ENCODE measurements at places on chromosomes 3 and 15.

GRCh38 chr15:64045774-64046420 lies 388 bp downstream of the DAPK2 start:
- no peak for DNase-seq

DNA sequence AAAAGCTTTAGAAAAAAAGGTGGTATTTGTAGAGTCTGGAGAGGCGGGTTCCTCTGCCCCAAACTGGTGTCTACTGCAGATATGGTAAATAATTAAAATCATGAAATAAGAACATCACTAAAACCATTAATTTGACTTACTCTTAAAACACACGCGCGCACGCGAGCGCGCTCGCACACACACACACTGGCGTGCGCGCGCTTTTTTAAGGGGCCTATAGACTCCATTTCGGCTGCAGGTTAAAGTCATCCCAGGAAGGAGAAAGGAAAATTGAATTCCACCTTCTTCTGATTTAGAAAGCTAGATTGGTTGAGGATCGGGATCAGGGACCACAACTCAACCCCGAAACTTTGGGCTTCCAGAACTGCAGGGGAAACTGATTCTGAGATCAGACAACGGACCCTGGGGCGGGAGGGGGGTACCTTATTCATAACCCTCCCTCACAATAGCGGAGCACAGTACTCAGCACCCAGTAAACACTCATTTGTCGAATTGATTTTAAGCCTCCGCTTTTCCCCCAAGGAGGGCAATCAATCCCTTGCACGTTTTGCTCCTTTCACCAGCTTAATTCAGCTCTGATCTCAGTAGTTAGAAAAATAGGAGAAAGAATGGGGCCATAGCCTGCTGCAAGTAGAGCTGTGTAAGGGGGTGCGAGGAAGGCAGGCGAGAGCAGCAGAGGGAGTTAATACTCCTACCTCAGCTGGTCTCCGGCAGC lies 509 bp upstream of the LRRC3B start:
- no peak for DNase-seq

- DNase-seq = no peak
These were observed 37.8 kb downstream of the SSUH2 start for GRCh38 chr3:8606701-8607231.

- no peak for DNase-seq
These were observed 317.8 kb upstream of the AGTR1 start for GRCh38 chr3:148379763-148380382.

DNA sequence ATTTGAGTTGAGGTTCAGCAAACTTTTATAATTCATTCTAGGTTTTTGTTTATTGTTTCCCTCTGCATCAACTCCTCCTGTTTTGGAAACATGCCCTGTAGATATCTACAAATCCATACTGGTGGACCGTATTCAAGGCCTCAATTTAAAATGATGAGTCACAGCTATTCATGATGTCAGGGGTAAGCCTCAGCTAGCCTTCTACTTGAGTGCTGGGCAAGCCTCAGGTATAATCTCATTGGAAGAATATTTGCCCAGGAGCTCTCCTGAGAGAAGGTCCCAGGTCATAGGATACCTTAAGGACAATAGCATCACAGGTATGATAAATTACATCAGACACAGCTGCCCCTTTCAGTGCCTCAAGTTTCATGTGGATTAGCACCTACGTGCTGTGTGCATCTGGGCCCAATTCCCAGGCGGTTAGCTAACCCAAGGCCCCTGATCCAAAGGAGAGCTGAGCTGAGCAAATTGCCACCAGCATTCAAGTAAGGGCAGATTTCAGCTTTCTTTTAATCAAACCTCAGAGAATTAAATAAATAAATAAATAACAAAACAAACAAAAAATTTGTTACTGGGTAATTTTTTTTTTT lies 87.5 kb downstream of the KCNMB2 start:
- DNase-seq = no peak

DNA sequence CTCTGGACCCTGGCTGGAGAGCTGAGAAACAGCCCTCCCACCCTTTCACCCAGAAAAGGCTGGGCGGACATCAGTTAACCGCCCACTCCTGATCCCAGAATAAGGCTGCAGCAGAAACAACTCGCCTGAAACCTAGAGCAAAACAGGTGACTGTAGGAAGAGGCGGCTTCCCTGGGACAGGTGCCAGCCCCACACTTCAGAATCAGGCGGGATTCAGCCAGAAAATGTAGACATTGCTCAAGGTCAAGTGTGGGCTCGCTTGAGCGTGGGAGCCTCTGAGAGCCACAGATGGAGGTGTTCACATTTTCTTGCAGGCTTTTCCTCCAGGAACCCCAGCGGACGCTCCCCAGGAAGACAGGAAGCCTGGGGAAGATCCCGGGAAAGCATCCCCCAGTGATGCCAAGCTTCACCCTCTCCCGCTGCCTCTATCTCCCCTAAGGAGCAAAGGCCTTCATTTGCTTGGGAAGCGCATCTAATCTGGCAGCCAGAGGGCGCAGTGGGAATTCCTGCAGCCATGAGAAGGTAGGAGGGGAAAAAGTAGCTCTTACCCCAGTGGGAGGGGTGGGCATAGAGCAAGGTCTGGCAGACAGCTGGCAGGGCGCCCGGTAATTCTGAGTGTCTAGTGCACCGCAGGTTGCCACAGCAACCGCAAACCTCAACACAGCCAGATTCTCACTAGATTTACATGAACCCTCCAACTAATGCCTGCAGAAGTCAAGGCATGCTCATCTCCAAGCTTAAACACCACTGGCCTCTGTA lies 77.7 kb downstream of the OCA2 start:
- DNase-seq = no peak

DNA sequence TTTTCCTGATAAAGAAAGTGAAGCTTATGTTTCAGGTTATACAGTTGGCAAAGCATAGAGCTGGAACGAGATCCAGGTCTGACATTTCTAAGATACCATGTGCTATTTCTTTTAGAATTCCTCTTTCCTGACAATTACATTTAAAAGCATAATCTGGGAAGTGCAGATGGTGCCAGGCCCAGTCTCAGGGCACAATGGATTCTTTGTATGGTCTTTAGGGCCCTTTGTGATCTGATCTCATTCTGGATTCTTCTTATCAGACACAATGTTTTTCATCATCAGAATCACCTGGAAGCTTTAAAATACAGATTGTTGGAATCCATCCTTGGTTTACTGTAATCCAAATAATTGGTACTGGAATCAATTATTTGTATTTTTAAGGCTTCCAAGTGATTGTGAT lies 18.6 kb upstream of the GLCE start:
- DNase-seq = no peak

DNA sequence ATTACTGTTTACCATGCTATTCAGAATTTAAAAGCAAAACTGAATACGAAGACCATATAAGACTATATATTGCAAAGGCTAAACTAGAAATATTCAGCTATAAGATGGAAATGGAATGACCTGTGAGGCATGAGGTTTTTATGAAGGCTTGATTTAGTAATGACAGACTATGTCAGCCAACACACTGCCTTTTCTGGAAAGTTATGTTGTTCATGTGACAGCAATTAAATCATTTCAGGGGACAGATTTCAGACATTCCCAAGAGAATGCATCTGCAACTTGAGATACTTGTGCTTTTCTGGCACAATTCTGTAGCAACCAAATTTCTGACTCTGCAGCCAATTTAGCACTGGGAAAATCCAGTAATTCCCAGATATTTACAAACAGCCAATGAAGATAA lies 8.6 kb upstream of the GATM start:
- DNase-seq = no peak

DNA sequence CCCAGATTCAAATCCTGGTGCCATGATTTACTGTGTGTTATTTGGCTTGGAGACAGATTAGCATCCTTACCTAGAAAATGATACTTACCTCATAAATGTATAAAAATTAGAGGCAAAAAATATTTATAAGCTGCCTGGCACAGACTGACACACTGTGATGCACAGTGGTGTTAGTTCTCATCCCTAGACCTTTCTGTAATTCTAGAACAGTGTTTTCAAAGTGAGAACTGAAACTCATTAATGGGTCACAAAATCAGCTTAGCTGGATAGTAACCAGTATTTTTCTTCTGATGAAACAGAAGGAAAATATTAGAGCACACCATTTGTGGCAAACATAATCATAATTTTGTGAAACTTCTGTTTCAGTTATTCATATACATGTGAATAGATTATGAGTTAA lies 17.9 kb upstream of the MTHFS start:
- DNase-seq = no peak

GRCh38 chr3:193777524-193777923 lies 184.5 kb downstream of the OPA1 start:
- DNase-seq = no peak

- DNase-seq = no peak
These were observed 42.9 kb downstream of the SIDT1 start for GRCh38 chr3:113575206-113575605.

DNA sequence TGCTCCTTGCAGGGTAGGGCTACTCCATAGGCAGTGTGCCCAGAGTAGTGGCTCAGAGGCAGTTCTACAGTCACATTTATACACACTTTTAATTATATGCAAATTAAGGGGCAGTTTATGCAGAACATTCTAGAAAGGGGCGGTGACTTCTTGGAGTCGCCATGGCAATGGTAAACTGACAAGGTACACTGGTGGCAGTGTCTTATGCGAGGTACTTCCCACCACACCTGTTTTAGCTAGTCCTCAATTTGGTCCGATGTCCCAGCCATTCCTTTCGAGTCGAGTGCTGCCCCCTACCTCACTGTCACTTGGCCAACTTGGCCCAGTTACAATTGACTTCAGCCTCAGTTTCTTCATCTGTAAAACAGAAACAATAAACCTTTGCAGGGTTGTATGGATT lies 3.8 kb upstream of the IRAK2 start:
- DNase-seq = no peak

GRCh38 chr15:70083946-70084345 lies 13.8 kb downstream of the TLE3 start:
- no peak for DNase-seq

DNA sequence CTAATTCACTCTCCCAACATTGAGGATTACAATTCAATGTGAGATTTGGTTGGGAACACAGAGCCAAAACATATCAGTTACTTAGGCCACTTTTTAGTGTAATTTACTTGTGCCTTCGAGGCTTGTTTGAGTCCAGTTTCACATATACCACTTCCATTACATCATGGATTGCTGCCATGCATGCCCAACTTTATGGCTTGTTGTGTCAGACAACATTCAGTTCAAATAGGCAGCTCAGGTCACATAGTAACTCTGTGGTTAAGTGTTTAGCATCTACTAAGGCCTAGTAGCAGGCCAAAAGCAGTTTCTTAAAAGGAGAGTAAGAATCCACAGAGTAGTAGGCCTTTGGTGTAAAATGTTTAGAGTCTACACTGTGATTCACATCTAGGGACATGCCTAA lies 164.3 kb upstream of the GMNC start:
- no peak for DNase-seq

- DNase-seq = no peak
These were observed 196.4 kb downstream of the VGLL3 start for GRCh38 chr3:86794361-86795065.

DNA sequence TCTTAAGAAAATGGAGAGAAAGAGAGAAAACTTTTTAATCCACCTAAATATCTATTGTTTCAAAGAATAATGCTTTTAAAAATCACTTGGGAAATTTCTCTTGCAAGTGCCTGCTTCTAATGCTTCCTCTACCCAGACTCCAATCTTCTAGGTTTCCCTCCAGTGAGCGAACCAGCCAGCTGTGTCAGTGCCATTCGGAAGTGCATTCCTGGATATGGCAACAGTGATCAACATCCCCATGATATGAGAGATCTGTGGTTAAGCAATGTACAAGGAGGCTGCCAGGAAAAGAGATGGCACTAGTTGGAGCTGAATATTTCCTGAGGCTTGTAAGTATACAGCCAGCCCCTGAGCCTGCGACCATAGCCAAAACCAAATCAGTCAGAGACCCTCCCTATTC lies 53.3 kb upstream of the KCNMB2 start:
- DNase-seq = no peak

GRCh38 chr3:172014145-172014544 lies 25.2 kb upstream of the FNDC3B start:
- no peak for DNase-seq

DNA sequence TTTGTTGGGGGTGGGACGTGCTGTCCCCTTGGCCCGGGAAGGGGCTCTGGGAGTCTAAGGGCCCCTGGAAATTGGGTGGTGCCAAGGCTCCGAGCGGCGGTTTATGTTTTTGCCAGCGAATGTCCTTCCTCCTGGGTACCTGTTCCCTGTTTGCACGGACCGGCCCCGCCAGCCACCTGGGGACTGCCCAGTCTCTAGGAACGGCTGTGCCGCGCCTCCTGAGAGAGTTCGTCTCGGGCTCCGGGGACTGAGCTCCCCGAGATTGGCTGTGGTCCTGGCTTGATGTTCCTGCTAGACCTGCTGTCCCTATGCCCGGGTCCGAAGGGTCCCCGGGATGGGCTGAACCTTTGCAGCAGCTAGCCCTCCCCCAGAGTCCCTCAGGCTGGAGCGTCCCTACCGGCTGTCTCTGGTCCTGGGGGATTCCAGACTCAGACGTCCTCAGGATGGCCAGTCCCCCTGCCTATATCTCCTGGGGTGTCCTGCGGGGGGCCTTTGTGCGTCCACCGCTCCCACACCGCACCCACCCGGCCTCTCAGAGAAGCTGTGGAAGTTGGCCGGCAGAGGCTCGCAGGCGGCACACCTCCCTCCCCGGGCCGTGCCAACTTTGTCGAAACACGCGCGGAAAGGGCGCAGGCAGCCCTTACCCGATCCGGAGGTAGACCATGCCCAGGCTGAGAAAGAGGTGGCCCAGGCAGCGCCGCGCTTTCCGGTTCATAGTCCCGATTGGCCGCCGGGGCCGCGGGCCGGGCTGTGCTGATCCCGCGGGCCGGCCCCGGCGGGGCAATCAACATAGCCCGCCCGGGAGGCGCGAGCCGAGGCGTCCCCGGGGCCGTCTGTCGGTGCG lies 547 bp downstream of the WNT7A start:
- no peak for DNase-seq

DNA sequence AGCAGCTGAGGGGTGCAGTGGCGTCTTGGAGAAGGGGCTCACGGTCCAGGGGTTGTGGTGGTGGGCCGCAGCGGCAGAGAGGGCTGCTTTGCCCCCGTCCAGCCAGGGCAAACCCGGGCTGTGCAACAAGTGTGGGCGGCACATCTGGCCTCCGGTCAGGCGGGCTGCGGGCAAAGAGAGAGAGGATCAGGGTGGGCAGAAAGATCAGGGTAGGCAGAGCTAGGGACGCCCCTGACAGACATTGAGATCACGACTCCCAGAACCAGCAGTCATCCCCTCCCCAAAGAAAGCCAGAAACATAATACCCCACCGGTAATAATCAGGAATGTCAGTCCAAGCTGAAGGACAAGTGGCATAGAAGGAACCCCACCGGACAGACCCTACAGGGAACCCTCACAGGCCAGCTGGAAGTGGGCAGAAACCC lies 6.8 kb downstream of the GATA2 start:
- DNase-seq = no peak

GRCh38 chr3:139052802-139053600 lies 8.3 kb upstream of the PRR23C start:
- DNase-seq = no peak

GRCh38 chr3:185552358-185552877 lies at the start of gene LIPH:
LIPH (minus strand) TSS chr3:185552588; CDS start chr3:185552471, 117 bp downstream.
- DNase-seq = no peak

DNA sequence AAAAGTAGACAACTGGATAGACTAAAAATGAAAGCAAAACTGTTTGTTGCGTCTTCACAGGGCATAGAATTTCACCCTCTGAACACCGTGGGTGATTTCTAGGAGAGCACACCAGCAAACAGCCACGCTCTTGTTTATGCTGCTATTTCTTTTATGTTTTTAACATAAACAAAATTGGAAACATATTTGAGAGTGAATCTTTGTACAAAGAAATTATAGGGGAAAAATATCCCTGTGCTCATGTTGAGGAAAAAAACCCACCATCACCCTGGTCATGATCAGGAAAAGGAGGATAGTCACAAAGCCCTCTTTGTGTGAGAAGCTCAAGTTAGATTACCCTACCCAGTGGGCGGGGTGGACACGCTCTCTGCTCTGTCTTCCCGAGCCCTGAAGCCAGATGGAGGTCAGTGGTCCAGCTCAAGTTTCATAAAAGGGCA lies 313.3 kb downstream of the SATB1 start:
- no peak for DNase-seq

All from stimulated activated CD4-positive, alpha-beta T cell treated with anti-CD3 and anti-CD28 coated beads, Interleukin-1b, Interleukin-23, amount 100 ng/mL, for 4 hours (primary cell).